Retinal pigment epithelial cell (primary cell): ENCODE measurements at places on chromosomes 11 and 22.

DNA sequence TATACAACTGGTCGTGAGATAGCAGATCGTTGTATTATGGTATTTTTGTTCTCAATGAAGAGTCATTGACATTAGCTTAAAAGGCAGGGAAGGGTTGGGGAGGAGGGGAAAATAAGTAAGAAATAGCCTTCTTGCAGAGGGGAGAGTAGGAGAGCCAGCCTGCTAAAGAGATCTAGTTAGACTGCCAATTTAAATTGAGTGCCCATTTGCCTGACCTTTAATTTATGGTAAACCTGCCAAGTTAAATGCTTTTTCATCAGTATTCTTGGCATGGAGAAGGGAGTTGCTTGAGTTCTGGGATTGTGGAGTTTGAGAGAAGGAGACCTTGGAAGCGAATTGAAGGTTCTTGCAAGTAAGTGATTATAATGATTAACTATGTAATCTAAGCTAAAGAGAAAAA lies 89.0 kb downstream of the FAM83F start:
- DNase-seq = no peak

GRCh38 chr11:14386895-14387480 lies 28.0 kb upstream of the RRAS2 start:
- DNase-seq = no peak

GRCh38 chr11:110092111-110092514 lies 1.1 kb upstream of the ZC3H12C start:
- no peak for DNase-seq

DNA sequence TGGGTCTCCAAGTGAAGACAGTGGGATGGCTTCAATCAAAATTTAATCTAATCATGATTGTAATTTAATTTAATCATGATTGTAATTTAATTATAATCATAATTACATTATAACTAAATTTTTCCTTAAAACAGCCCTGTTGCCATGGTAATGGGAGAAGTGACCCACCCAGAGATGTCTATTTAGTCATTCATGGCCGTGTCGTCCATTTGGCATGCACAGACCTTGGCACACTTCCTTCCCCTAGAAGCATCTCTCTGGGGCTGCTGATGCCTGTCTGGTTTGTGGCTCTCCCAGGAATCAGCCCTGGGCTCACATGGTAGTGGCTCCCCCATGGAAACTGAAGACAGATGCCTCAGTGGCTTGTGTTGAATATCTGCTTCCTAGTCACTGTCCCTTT lies 27.0 kb downstream of the P4HA3 start:
- no peak for DNase-seq

GRCh38 chr11:70788248-70789022 lies 390.1 kb downstream of the CTTN start:
- DNase-seq = no peak

DNA sequence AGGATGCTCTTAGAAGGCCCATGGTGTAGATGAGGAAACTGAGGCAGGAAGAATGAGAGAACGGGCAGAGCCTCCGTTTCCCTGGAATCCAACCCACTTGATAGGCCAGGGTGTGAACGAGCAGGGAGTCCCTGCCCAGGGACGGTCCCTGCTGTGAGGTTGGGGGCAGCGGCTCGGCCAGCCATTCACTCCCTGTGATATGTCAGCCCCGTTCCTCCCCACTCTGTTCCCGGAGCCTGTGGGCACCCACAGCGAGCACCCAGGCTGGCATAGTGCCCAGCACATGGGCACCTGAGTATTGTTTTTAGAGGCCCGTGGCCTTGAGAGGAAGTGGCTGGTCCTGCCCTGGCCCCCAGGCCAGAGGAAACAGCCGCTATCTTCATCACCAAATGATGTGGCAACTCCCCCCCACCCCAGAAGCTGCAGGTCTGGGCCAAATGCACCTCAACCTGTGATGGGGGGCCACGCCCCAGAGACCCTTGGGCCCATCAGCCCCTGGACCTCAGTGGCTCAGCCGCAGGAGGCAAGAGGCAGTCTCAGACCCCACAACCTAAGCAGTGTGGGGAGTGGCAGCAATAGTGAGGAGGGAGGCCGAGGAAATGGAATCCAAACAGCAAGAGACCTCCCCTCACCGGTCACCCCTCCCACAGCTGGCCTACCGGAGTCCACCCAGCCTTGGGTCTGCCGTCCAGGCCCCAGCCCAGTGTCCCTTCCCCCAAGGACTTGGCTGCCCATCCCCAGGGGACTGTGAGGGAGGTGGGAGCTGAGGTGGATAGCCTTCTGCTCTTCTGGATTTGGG lies 2.1 kb downstream of the ALDH3B1 start:
- no peak for DNase-seq

GRCh38 chr11:107224836-107225235 lies 206.6 kb upstream of the GUCY1A2 start:
- no peak for DNase-seq

DNA sequence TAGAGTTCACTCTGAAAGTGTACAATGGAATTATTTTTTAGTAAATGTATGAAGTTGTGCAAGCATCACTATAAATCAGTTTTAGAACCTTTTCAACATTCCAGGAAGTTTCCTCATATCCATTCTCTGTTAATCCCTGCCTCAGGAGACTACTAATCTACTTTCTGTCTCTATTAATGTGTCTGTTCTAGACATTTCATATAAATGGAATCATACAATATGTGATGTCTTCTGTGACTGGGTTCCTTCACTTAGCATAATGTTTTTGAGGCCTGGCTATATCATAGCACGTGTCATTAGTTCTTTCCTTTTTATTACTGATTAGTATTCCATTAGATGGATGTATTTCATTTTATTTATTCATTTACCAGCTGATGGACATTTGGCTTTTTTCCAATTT lies 17.1 kb downstream of the SYT9 start:
- DNase-seq = no peak

DNA sequence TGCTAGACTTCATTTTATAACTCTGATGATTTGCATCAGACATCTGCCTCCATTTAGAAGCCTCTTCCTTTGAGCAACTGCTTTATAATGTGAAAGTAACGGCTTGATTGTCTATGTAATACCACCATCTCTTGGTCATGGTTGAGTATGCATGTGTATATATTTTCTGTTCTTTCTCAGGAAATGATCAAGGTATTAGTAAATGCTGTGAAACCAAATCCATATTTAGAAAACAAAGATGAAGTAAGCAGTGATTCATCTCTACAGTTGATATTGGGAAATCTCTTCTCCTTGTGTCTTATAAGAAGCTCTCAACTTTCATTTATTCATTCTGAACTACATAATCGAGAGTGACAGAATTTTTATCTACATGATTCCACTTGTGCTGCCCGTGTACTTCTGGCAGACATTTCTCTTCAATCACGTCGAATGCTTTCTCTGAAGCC lies 104.6 kb upstream of the ANO3 start:
- DNase-seq = no peak

DNA sequence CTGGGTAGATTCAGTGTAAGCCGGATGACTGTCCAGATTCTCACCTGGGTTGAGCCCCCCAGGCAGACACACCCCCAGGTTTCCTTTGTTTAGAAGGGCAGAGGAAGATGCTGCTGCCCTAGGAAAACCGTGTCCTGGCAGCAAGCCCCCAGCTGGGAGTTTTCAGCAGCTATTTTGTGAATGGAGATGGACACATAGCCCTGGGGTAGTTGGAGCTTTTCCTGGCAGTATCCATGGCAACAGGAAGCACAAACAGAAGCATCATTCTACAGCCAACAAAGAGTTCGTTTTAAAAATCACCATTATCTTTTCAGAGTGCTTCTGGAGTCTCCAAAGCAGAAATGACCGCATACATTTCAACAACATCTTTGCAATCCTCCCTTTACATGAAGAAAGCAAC lies 245.5 kb downstream of the BRD1 start:
- DNase-seq = no peak

GRCh38 chr11:4118107-4118506 lies 23.5 kb downstream of the RRM1 start:
- no peak for DNase-seq

- no peak for DNase-seq
Measured at GRCh38 chr11:38448284-38448683, 1850.2 kb upstream of the RAG2 start.

GRCh38 chr11:97506076-97506759 lies 1116.4 kb downstream of the JRKL start:
- DNase-seq = no peak

- no peak for DNase-seq
Measured at GRCh38 chr11:46537121-46537520, 56.7 kb downstream of the AMBRA1 start.

DNA sequence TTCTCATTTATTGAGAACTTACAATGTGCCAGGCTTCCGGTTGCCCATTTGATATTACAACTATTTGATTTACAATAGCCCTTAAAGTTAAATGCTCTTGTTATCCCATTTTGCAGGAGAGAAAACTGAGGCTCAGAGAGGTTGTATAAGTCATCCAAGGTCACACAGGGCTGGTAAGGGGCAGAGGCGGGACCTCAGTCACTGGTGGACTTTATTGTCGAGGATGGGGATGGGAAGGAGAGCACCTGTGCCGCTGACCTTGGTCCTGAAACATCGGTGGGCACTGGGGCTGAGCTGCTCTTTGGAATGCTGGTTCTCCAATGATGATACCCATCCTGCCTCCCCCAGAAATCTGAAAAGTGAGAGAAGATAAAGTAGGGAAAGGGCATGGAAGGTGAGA lies 265.4 kb downstream of the MIAT start:
- no peak for DNase-seq

GRCh38 chr22:23088199-23088604 lies 17.9 kb downstream of the GNAZ start:
- no peak for DNase-seq

- no peak for DNase-seq
Measured at GRCh38 chr22:46084943-46085827, 65.1 kb upstream of the PPARA start.

GRCh38 chr22:44172370-44173108 lies 8.2 kb upstream of the PARVG start:
- no peak for DNase-seq

GRCh38 chr11:65810046-65810868 lies 23.4 kb downstream of the OVOL1 start:
- no peak for DNase-seq

GRCh38 chr22:28442264-28442710 lies 237.4 kb downstream of the TTC28 start:
- DNase-seq = no peak

DNA sequence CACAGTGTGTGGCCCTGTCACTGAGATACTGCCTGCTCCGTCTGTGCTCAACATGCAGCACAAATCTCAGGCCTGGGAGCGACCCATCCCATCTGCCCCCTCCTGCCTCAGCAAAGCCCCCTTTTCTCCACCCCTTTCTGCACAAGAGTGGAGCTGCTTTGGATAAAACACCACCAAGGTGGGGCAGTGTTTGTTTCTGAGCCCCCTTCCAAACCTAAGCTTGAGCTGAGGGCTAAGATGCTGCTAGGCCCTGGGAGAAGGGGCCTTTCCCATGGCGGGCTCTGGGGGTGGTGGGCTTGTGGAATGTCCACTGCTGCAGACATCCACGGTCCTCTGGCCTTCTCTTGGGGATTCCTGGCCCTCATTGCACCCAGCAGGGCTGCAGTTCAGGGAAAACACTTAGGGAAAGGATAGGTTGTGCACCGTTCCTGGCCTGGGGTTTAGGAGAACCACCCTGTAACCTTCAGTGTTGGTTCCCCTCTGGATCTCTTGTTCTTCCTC lies 594.1 kb downstream of the TBC1D22A start:
- no peak for DNase-seq

- DNase-seq = no peak
Measured at GRCh38 chr11:76995081-76995576, 39.1 kb upstream of the B3GNT6 start.

DNA sequence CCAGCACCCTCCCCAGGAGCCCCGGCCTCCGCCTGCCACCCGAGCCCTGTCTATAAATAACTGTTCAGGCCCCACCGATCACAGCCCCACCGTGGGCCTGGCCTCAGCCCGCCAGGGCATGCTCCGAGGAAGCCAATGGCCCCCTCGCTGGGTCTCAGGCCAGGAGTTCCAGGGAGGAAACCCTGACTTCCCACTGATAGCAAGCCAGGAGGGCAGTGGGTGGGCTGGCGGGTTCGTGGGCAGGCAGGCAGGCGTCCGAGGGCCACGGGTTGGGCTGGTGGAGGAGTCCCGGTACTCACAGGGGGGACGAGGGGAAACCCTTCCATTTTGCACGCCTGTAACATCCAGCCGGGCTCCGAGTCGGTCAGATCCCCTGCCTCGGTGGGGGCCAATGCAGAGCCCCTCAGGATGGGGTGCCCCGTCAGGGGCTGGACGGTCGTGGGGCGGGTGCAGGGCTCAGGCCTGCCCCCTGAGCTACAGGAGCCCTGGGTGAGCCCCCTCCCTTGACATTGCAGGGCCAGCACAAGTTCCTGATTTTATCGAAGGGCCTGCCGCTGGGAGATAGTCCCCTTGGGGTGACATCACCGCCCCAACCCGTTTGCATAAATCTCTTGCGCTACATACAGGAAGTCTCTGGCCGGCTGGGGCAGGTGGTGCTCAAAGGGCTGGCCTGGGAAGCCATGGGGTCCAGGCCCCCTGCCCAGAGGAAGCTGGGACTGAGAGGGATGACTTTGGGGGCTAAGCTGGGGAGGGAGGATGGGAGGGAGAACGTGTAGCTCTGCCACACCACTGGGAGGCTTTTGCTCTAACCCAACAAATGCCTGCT lies at the start of gene SPI1:
Gene SPI1, minus strand, starts transcription at position 538 of the 826 bp plus-strand sequence. Its CDS starts 194 bp downstream, at position 344.
- DNase-seq = no peak

DNA sequence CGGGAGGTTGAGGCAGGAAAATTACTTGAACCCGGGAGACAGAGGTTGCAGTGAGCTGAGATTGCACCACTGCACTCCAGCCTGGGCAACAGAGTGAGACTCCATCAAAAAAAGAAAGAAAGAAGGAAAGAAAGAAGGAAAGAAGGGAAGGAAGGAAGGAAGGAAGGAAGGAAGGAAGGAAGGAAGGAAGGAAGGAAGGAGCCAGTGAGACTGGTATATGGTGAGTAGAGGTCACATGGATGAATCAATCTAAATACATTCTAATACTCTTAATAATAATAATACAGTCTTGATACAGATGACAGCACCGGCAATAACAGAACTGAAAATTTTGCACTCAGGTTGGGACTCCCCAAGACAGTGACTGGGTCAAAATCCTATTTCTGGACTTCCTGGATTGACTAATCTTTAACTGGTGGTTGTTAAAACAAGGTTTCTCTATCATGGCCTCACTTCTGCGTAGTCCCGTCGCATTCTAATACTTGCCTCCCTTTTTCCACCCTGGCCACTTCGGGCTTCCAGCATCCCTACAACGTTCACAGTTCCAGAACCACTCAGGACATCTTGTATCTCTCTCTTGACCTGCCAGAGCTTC lies 53.5 kb upstream of the EIF3M start:
- DNase-seq = no peak

DNA sequence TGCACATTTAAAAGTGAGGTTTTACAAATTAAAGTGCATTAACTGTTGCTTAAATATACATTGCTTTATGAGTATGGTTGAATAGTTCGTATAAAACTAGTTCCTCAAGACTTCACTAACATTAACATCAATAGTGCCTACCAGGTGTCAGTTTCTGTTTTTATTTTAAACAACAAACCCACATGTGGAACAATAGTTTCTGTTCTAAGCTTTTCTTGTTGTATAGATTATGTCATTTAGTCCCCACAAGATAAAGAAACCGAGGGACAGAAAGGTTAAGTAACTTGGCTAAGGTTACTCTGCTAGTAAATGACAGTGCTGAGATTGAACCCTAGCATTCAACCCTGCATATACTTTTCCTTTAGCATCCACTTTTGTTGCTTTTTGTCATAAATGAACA lies 41.4 kb upstream of the ST14 start:
- no peak for DNase-seq
